ENCODE measurements at places on chromosomes 3 and 15. TPM values are rescaled to one million over a fixed set of nuclear protein-coding genes. Genes with fewer than 3 reads are reported as not detected.

C2CD4B gene
- 0.73 TPM for total RNA-seq

GPR62 gene
- 0.19 TPM for total RNA-seq

NOX5 gene
- not detected for total RNA-seq

CCR3 gene
- not detected for total RNA-seq

ARGFX gene
- not detected for total RNA-seq

DYNC1LI1 gene
- 44.2 TPM for total RNA-seq

SCN11A gene
- 0.10 TPM for total RNA-seq

LDHAL6B gene
- total RNA-seq, result not detected

ZBBX gene
- total RNA-seq, result 0.84 TPM

CNTN3 gene
- total RNA-seq, result 0.13 TPM

TMEM158 gene
- 35.5 TPM for total RNA-seq

TIGIT gene
- not detected for total RNA-seq

RLBP1 gene
- total RNA-seq, result not detected

CNTN4 gene
- total RNA-seq, result 2.2 TPM

DPH6 gene
- total RNA-seq, result 30.5 TPM

RCN2 gene
- total RNA-seq, result 137 TPM

ABTB1 gene
- 7.0 TPM for total RNA-seq

GRAMD1C gene
- 1.3 TPM for total RNA-seq

CLSTN2 gene
- total RNA-seq, result 0.52 TPM

Data from H1 (cell line).